ENCODE measurements at places on chromosomes 3 and 15. TPM values are rescaled to one million over a fixed set of nuclear protein-coding genes. Genes with fewer than 3 reads are reported as not detected.

DNA sequence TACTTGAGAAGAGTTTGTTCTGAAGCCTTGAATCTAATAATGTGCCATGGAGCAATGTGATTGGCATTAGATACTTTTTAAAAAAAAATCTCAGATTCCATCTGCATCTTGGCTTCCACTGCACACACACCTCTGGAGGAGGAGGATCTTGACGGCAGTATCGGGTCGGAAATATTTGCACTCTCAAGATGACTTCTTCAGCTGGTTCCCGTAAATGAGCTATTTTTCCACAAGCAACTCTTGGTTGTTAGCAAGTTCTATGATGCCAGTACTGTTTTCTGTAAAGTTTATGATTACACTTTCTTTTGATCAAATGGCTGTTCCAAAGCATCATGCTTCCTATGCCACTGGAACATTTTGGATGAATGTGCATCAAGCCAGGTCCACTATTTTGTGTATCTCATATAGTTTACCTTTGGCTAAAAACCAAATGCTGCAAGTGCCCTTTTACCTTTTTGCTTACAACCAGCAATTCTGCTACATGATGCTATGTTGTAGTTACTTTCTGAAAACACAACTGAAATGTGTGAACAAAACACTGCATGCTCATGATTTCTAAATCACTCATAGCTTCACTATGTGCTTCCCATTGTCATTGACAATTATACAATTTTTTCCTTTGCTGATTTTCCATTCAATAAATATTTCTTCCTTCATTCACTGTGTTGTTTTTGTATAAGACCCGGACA is 43.8 kb downstream of the CCR3 start:
- DNase-seq: no peak

- DNase-seq: no peak
Observed at GRCh38 chr3:49750056-49750455, 26.3 kb upstream of the GMPPB start.

Gene TTC21A
- 16.2 TPM for polyA plus RNA-seq

DNA sequence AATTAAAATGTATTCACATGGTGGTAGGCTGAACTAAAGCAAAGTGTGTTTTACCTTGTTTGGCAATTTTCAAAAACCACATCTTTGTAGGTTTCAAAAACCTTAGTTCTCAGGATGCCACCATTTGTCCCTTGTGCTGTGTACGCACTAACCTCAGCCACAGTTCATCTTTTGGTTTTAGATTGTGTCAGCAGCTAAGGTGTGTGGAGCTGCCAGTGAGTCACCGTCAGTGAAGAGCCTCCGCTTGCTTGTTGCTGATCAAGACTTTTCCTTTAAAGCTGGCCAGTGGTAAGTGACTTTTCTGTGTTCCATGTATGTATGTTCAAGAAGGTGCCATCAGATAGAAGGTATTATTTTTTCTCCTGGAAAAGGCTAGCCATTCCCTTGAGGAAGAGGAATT is 21.1 kb downstream of the OXNAD1 start:
- DNase-seq: no peak

Gene NEK10
- polyA plus RNA-seq: 2.3 TPM

Gene PLSCR2
- 1.0 TPM for polyA plus RNA-seq

GRCh38 chr3:53845103-53845880 is 927 bp downstream of the CHDH start:
- DNase-seq: peak; percentile 68

DNA sequence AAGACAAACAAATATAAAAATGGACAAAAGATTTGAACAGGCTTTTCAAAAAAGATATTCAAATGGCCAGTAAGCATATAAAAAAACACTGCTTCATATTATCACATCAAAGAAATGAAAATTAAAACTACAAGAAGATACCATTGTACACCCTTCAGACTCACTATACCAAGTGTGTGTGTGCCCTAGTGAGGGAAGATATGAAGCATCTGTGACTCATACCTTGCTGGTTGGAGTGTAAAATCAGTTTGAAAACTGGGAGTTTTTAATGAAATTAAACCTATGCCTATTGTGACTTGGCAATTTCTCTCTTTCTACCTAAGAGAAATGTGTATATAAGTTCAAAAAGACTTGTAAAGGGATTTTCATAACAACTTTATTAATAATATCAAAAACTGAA is 23.5 kb upstream of the SLC15A2 start:
- no peak for DNase-seq
